Femur (tissue), 1 donor: ENCODE measurements at places on chromosomes 7 and 10.

GRCh38 chr7:78787854-78788253 is 665.6 kb downstream of the MAGI2 start:
- no peak for DNase-seq

DNA sequence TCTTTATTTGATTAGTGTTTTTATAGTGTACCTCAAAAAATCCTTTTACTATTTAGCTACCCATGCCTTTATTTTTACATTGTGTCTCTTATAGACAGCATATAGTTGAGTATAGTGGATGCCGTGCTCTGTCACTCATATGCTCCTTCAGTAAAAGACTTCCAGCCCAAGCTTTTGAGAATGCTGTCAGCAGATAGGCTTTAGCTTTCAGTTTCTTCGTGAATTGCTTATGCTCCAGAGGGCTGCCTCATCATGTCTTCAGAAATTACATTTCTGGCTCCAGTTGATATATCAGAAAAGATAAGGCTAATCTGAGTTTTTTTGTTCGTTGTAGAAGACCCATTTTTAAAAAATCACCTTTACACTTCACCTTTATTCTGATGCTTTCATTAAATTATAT is 332.0 kb downstream of the NXPH1 start:
- DNase-seq: no peak

DNA sequence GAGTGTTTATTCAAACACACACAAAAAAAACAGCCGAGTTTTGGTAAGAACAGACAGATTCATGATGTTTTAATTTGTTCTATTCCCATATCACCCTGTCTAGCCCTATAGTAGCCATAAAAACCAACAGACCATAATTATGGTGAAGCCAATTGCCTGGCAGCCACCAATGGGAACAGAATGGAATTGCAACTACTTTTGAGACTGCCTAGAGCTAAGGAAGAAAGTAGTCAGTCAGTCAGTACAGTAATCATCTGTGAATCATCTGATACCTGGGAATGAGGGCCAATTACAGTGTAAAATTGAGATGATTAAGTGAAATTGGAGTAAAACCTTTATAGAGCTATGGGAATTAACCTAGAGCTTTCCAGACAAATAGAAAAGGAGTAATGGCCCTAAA is 952.7 kb upstream of the KCND2 start:
- no peak for DNase-seq

- no peak for DNase-seq
Observed at GRCh38 chr10:130169136-130169859, 33.1 kb downstream of the GLRX3 start.

DNA sequence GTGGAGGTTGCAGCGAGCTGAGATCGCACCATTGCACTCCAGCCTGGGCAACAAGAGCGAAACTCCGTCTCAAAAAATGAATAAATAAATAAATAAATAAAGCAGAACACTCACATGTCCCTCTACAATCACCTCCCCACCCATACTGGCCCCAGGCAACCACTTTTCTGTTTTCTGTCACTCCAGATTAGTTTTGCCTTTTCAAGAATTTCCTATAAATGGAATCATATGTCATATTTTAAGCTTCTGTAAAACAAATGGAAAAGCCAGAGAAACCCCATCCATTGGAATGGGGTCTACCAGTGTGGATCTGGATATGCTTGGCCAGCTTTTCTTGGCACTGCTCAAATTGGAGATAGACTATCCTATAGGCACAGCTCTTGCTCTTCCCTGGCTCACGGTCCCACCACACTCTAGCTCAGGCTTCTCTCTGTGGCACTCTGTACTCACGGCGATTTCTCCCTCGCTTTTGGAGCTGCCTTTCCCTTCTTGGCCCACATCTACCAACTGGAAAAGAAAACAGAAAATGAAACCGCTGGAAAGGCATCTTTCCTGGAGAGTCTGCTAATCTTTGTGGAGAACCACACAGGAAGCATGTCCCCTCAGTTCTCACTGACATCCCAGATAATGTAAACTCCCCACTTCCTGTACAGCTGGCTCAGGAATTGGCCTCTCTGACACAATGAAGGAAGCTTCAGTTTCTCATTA is 210.1 kb downstream of the JCAD start:
- DNase-seq: peak; percentile 76

DNA sequence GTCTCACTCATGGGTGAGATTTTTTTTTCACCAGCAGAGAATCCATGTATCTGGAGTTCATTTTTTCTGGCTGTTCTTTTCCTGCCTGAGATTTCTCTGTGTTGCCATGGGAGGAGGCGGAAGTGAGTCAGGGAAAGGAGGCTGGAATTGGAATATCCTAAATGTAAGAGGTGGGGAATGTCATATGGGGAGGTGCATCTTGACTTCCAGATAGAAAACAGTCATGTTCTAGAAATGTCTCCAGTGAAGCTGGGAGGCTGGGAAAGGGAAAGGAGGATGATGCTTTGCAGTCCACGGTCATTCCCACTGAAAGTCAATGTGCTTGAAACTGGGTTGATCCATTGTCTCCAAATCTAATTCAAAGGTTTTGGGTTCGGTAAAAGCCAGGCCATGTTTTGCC is 39.7 kb upstream of the HPS1 start:
- DNase-seq: no peak

DNA sequence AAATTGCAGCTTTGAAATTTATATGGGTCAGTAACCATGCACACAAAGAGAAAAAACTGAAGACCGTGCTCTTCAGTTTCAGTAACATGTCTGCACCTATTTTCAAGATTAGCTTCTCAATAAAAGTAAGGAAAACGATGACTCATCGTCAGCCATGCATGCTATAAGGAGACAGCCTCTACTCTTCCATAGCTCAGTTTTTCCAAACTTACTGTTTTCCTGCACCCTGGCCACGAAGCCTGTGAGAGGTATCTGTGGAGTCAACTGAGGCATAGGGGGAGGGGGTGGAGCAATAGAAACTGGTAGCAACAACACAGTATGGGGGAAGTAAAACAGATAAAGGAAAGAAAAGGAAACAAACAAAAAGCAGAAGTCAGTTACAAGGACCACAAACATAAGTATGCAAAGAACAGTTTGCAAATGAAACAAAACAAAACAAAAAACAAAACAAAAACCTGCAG is 58.0 kb downstream of the PDSS1 start:
- no peak for DNase-seq

DNA sequence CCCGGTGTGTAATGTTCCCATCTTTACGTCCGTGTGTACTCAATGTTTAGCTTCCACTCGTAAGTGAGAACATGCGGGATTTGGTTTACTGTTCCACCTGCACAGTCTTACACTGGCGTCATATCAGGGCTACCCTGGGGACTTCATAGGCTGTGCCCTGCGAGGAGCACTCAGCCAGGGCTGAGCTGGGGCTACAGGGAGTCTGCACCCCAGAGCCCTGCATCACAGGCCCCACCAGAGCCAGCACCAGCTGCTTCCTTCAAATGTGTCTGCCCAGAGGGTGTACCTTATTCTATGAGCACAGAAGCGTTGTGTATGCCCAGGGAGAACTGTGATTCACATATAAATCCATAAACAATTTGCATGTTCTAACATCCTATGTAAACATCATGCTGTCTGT is 277.1 kb downstream of the TCERG1L start:
- DNase-seq: no peak

DNA sequence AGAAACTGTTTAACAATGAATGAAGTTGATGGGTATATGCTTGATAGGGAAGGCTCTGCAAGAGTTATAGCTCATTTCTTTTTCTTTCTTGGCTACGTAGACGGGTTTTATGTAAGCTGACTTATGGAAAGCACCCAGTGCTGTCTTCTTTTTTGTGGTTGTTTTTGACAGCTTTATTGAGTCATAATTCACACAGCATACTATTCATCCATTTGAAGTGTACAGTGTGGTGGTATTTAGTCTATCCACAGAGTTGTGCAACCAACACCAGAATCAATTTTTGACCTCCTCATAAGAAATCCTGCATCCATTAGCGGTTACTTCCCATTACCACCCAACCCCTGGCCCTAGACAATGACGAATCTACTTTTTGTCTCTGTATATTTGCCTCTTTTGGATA is 240.6 kb upstream of the KIAA1217 start:
- no peak for DNase-seq

- DNase-seq: peak; percentile 67
Observed at GRCh38 chr10:49082766-49083165, 32.6 kb downstream of the VSTM4 start.

DNA sequence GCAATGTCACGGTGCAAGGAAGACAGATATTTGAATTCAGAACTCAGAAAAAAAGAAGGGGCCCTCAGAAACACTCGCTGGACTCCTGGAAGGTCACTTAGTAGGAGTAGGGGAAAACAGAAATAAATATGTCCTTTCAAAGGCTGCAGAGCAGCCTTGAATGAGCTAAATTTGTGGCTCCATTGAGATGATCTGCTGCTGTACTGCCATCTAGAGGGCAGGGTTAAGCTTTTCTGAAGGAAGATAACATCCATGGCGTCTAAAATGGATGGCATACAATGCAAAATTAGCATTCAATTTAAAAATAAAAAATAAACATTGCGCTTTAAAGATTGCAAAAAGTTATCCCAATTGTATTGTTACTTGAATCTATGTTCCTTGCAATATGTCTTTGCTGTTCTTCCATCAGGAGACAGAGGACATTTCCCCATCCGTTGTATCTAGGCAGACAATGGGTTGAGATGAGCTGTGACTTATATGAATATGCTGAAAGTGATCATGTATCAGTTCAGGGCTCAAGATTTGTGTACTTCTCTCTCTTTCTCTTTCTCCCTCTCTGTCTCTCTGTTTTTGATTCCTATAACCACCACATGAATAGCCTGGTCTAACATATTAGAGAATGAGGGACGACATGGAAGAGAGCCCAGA is 642.2 kb downstream of the SH2D4B start:
- DNase-seq: no peak

DNA sequence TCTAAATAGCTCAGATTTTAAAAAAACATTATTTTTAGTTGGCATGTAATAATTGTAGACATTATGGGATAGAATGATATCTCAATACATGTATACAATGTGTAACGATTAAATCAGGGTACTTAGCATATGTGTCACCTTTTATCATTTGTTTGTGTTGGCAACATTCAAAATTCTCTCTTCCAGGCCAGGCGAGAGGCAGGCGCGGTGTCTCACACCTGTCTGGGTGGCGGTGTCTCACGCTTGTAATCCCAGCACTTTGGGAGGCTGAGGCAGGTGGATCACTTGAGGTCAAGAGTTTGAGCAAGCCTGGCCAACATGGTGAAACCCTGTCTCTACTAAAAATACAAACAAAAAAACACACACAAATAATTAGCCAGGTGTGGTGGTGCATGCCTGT is 151.7 kb downstream of the RTKN2 start:
- DNase-seq: no peak

- peak; percentile 73 for DNase-seq
Observed at GRCh38 chr7:111090846-111091245, at the start of gene LRRN3. TSS of gene LRRN3 (plus strand) at chr7:111091127. CDS start at chr7:111122773, 31,646 bp downstream.

DNA sequence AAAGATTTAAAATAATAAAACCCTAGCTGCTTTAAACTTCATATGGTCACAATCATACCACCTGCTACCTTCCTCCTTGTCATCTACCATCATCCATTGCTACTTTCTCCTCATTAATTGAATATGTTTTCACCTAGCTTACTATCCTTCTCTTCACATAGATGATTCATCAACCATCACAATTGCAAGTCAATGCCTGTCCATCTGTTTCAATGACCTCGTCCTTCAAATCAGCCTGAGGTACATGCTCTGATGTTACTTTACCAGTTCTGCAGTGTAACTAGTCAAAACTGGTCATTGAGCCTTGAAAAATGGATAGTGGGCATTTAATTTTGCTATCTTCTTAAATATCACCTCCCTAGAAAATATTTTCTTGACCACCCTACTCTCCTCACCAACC is 164.7 kb downstream of the SEMA3E start:
- DNase-seq: no peak

GRCh38 chr10:60870416-60870728 is 73.6 kb downstream of the RHOBTB1 start:
- no peak for DNase-seq

GRCh38 chr7:131949659-131950058 is 393.2 kb upstream of the PODXL start:
- no peak for DNase-seq

DNA sequence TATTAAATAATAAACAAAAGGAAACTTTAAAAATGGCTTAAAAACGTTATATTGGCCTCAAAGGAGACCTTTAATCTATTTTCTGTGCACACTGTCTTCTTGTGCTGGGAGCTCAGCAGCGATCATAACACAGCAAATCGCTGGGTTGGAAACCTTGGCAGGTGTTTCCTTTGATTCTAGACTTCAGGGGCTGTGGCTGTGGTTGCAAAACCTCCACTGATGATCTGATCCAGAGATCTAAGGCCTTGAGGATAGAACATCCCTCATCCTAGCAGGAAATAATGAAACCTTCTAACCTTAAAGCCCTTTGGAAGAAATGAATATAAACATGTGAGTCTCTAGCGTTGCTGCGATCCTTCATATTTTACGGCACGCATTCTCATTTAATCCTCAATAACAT is 29.8 kb downstream of the CDHR3 start:
- no peak for DNase-seq

DNA sequence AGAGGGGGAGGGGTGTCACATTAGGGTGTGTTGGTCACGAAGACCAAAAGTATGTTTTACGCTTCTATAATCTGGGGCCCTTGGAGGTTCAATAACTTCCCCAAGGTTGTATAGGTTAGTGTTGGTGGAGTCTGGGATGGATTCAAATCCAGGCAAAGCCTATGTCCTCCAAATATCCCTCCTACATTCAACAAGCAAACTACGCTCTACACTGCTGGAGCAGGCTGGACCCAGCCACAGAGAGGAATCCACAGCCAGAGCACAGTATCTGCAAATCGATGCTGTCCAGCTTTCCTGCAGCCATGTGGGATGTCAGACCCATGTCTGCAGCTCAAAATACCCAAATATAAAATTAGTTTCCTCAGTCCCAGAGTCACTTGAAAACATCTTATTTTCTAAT is 198.0 kb downstream of the COBL start:
- no peak for DNase-seq

- peak; percentile 45 for DNase-seq
Observed at GRCh38 chr10:42875798-42876341, 93.3 kb downstream of the BMS1 start.

GRCh38 chr7:127907110-127908040 is 123.9 kb downstream of the LRRC4 start:
- no peak for DNase-seq

GRCh38 chr7:105559926-105560325 is 21.4 kb downstream of the EFCAB10 start:
- DNase-seq: no peak

- DNase-seq: no peak
Observed at GRCh38 chr10:86699541-86699940, 31.2 kb downstream of the LDB3 start.

DNA sequence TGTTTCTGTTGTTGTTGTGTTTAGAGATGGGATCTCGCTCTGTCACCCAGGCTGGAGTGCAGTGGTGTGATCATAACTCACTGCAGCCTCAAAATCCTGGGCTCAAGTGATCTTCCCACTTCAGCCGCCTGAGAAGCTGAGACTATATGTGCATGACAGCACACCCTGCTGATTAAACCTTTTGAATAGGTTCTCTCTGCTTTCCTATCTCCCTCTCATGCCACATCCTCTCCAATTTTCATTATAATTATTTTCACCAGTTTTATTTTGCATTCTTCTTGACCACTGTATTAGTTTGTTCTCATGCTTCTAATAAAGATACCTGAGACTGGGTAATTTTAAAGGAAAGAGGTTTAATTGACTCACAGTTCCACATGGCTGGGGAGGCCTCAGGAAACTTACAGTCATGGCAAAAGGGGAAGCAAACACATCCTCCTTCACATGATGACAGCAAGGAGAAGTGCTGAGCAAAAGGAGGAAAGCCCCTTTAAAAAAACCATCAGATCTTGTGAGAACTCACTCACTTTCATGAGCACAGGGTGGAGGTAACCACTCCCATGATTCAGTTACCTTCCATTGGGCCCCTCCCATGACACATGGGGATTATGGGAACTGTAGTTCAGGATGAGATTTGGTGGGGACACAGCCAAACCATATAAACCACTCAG is 12.9 kb downstream of the AGK start:
- DNase-seq: no peak
